RWPE1 (cell line): ENCODE measurements at places on chromosomes 13 and 19.

DNA sequence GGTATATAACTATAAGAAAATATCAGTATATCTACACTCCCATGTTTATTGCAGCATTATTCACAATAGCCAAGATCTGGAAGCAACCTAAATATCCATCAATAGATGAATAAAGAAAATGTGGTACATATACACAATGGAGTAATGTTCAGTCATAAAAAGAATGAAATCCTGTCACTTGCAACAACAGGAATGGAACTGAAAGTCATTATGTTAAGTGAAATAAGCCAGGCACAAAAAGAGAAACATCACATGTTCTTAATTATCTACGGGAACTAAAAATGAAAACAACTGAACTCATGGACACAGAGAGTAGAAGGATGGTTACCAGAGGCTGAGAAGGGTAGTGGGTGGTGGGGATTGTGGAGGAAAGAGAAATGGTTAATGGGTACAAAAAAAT, 665.2 kb downstream of the TBC1D4 start:
- DNase-seq, result no peak

- DNase-seq, result no peak
Observed at GRCh38 chr19:20357921-20358320, 190.9 kb downstream of the ZNF486 start.

DNA sequence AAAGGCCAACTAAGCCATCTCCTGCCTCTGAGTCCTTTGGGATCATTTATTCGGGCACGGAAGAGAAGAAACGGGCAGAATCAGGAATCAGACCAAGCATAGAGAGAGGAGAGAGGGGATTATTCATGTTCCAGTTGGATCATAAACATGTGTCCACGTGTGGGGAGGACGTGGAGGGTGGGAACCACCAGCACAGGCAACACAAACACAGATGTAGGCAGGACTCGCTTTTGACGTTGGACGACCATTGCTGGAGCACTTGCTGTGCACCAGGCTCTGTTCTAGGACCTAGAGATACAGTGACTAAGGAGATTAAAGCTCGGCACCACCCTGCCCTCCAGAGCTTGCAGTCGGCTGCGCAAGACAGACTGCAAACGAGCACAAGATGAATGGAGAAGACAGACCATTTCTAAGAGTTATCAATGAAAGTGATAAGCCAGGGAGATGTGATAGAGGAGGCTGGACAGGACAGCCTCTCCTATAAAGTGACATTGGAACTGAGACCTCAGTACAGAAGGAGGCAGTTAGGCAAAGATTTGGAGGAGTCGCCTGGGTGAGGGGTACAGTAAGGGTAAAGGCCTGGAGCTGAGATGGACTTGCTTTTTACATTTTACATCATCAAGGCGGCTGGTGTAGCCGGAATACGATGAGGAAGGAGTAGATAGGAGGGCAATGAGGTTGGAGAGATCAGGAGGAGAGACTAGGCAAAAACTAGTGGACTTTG, 716 bp downstream of the SH2D3A start:
- DNase-seq, result no peak

- no peak for DNase-seq
Observed at GRCh38 chr13:73793361-73793760, 340.8 kb downstream of the KLF12 start.

DNA sequence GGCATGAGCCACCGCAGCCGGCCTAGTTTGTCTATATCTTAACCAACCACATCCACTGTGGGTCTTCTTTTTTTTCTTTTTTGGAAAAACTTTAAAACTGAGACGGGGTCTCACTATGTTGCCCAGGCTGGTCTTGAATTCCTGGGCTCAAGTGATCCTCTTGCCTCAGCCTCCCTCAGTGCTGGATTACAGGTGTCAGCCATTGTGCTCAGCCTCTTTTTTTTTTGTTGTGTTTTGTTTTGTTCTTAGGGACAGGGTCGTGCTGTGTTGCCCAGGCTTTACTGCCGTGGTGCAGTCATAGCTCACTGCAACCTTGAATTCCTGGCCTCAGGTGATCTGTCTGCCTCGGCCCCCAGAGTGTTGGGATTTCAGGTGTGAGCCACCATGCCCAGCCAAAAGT, 7.4 kb downstream of the SNRNP70 start:
- no peak for DNase-seq

GRCh38 chr19:38417146-38417543, 8.9 kb downstream of the RASGRP4 start:
- DNase-seq, result no peak

GRCh38 chr13:75418186-75418843, 63.7 kb downstream of the TBC1D4 start:
- no peak for DNase-seq
